GM04504 (cell line): ENCODE measurements at places on chromosomes 4 and X.

DNA sequence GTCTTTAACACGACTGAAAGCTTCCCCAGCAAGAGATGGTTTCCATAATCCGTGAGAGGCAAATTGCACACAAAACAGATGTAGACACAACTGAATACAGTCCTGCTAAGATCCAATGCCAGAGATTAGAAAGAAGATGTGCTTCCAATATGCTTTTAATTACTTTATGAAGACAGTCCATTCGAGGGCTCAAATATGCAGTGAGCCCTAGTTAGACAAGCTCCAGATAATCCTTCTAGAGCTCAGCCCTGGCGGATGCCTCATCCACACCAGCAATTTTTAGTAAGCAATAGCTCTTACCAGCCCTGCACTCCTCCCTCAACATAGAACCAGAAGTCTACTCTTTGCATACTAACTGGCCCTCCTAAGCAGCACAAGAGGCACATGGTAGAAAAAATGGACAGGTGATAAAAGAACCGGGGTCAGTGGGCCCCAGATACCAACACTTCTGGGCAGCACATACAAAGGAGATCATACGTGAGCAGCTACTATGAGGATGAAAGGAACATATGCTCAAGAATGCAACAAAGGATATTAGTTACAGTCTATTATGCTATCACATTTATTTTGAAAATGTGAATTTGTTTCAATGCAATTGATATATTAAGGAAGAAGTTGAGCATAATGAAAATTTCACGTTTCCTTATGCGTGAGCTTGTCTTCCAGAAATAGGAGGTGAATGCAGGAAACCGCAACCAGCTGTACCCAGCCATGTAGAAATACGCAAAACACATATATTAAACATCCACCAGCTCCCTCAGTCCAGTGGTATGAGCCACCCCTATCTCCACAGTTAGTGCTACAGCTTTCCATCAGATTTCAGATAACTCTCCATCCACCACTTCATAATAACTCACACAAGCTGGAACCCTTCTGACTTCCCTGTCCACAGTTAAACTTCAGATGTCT, 34.3 kb downstream of the GPC4 start:
- DNase-seq: no peak

GRCh38 chr4:189001283-189001970, 862.2 kb downstream of the TRIML1 start:
- DNase-seq: no peak

DNA sequence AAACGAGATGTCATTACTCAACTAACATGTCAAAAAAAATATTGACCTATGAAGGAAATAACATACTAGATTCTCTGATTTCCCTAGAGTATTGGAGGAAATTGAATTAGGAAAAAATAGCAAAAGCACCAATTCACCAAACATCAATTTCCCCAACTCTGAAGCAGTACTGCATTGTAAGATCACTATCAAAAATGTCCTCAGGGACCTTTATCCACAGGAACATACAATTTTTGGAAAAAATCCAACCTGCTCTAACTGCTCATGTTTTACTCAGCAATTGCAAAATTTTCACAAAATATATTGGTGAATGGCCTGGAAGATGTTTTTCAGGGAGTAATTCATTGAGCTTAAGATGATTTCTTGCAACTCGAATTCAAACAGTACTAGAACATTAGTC, 239.0 kb upstream of the GIMD1 start:
- DNase-seq: no peak

- DNase-seq: no peak
These were observed 93.6 kb upstream of the PTPN13 start for GRCh38 chr4:86500527-86500926.

GRCh38 chr4:117770269-117771102, 263.8 kb upstream of the NDST3 start:
- DNase-seq: no peak

GRCh38 chr4:112185740-112186670, 40.8 kb downstream of the FAM241A start:
- no peak for DNase-seq

GRCh38 chr4:1192091-1192492, 19.7 kb upstream of the SPON2 start:
- peak; percentile 96 for DNase-seq

- no peak for DNase-seq
These were observed 21.6 kb downstream of the JAKMIP1 start for GRCh38 chr4:6178757-6179156.

GRCh38 chr4:82630079-82630478, 68.3 kb upstream of the TMEM150C start:
- no peak for DNase-seq

DNA sequence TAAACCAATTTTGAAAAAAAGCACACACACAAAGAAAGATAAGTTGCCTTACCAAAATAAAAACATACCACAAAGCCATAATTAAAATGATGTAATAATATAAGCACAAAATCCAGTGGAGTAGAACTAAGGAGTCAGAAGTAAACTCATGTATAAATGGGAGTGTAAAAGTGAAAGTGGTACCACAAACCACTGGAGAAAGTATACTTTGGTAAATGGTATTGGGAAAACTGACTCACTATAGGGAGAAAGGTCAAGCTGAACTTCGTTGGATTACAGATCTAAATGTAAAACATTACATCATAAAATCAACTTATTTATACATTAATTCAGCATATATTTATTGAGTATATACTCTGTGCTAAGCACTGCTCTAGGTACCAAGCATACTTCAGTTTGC, 46.3 kb upstream of the HHIP start:
- no peak for DNase-seq

GRCh38 chrX:15373976-15374375, 10.2 kb downstream of the VEGFD start:
- no peak for DNase-seq

DNA sequence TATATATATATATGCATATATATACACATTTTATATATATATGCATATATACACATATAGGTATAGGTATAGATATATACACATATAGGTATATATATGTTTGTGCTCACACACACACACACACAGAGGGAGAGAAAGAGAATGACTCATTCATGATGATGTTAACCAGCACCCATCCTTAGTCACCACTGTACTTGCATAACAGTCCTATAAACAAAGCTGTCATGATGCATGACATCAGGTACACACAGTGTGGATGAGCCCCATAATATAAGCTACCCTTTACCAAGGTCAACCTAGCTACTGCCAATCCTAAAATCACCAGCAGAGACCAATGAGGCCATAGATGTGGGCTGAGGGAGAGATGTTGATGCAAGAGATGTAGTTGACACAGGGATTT, 1408.0 kb downstream of the RAPGEF2 start:
- no peak for DNase-seq

- DNase-seq: no peak
These were observed 92.1 kb downstream of the AFF1 start for GRCh38 chr4:87026800-87027495.

GRCh38 chr4:143358923-143359643, 22.4 kb downstream of the GAB1 start:
- DNase-seq: peak; percentile 17

DNA sequence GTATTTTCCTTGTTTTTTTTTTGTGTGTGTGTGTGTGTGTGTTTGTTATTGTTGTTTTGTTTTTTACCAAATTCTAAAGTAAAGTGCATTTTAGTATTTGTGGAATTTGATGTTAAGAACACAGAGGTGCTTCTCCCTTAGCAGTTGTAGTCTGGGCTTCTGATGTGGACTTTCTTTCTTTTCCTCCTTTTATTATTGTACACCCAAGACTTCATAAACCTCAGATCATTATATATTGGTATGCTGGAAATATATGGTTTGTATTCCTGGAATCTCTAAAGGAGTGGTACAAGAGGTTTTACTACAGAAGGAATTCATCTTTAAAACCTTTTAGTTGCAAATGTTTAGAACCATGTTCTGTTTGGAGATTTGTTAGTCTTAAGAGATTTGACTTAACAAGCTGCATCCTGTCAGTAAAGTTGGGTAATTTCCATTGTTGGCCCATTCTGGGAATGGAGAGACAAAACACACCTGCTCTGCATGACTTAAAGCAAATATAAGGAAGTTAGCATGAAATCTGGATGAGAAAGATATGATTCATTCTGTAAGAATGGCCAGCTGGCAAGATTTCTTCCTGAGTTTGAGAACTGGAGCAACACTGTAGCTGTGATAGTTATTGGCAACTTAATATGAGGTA, 64.0 kb downstream of the SMAD1 start:
- peak; percentile 60 for DNase-seq

- DNase-seq: no peak
These were observed 27.6 kb upstream of the FGFR3 start for GRCh38 chr4:1765409-1766072.

GRCh38 chrX:48937054-48937907, 18.5 kb upstream of the PIM2 start:
- DNase-seq: no peak
